Muscle of arm (tissue), 14 donors: ENCODE measurements at places on chromosomes 2 and 18. TPM values are rescaled to one million over a fixed set of nuclear protein-coding genes. Genes with fewer than 3 reads are reported as not detected.

- DNase-seq, result peak; percentile 7
Measured at GRCh38 chr2:221372159-221372884, 199.8 kb downstream of the EPHA4 start.

SP9 gene
- 0.66 TPM for polyA plus RNA-seq

SIX3 gene
- polyA plus RNA-seq, result not detected

GRCh38 chr18:42025974-42026625 lies 71.1 kb downstream of the PIK3C3 start:
- DNase-seq, result no peak

DNA sequence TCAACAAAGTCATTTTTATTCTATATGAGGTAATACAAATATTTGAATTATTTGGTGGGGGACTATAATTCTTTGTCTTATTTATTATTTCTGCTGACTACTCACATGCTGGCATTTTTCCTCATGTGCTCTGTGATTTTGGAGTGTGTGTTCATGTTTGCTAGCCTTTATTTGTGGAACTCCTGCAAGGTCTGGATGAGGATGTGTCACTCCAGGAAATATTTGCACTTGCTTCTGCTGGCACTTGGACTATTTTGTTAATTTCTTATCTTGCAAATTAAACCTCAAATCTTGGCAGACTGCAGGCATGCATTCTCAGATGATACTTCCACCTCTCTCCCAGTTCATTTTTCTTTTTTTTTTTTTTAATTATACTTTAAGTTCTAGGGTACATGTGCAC lies 34.1 kb downstream of the POLI start:
- no peak for DNase-seq

GRCh38 chr18:10661317-10661716 lies 135.5 kb downstream of the NAPG start:
- DNase-seq, result peak; percentile 28

DNA sequence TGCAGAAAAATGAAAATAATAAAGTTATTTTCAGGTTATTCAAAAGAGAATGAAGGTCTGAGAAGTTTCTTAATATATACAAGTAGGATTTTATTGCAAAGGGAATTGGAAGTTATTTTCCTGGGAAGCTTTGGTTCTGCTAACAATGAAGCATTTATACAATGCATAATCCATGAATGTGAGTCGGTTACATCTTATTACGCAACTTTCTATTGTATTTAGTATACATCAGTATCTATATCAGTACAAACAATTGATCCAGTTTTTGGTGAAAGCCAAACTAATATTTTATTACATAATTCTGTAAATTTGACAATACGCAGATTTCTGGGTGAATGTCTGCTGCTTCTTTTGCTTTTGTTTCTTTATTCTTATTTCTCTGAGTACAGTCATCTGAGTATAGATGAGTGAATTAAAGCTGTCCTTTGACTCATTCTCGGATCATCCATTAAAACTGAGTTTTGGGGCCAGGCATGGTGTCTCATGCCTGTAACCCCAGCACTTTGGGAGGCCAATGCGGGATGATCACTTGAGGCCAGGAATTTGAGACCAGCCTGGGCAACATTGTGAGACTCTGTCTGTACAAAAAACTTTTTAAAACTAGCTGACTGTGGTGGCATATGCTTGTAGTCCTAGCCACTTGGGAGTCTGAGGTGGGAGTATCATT lies 108.5 kb downstream of the SOCS6 start:
- DNase-seq, result no peak

DNA sequence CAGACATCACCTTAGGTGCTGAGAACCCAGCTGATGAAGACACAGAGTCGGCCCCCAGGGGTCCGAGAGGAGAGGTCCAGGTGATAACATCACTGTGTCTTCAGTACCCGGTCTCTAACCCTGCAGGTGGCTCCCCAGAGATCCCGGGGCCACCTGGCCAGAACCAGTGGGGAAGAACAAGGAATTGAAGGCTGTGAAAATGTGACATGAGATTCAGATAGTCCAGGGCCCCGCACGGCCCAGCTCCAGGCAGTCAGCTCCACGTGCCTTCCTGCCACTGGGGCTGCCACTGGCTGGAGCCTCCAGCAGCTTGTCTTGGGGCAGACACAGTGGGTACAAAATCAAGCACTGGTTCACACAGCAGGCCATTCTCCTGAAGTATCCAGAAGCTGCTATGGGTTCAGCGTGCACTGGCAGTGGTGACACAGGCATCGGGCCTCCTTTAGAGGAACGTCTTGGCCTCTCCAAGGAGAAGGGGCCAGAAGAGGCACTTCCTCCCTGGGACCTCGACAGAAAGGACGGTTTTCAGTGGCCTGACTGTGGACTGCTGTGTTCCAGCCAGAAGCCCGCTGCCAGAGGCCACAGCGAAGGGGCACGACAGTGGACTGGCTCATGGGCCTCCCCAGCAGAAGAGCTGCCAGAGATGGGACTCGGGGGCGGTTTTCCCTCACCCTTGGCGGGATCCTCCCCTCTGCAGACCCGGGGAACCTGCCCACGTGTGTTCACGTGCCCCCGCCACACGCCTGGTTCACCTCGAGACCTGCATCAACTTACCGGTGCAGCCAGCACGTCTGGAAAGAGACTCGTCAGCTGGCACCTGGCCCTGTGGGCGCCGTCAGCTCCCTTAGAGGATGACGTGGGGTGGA lies 150.4 kb downstream of the HDAC4 start:
- no peak for DNase-seq

MOGAT1 gene
- polyA plus RNA-seq, result not detected

NMS gene
- not detected for polyA plus RNA-seq

- no peak for DNase-seq
Measured at GRCh38 chr2:70371753-70372152, 69.9 kb upstream of the FAM136A start.

DNA sequence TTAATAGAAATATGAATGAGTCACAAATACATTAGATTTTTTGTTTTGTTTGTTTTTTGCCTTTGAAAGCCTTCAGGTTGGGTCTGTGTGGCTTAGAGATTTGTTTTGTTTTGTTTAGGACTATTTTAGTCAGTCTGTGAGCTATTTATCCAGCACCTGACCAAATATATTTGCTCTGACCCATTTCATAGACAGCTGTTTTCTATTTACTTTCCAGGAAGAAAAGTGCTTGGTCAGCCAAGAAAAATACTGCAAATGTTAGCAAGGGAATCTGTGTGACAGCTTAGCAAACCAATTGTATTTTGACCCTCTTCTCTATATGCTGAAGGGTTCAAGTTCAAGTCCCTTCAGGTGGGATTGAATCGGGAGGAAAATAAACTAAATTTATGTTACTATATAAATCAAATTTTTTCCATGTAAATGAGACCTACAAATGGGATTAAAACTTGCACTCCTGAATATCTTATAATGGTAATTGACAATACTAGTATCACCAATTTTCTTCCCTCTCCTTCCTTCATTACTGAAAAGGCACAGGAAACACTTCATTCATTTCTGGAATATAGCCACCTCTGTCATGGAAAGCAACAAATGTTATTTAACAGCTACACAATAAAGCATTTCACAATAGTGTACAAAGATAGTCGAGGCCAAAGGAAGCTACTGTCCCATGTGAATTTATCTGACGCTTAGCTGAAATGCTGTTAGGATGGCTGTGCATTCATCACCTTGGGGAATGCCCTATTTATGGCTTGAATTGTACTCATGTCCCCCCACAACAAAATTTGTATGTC lies 23.1 kb upstream of the KLF7 start:
- DNase-seq, result peak; percentile 54

DNA sequence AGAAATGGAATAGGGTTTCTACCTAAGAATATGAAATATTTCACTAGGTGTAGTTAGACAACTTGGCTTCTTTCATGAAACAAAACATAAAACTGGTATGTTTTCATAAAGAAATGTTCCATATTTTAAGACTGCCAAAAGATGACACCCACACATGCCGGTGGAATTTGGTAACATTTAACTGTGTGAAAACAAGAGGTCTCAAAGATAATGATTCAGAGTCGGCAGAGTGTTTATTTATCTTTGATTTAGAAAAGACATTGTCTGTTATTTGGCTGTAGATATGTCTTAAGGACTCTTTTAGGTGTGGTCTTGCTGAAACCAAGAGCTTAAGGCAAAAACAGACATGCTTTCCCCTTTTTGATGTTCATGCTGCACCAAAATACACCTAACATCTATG lies 63.5 kb upstream of the FN1 start:
- DNase-seq, result no peak

DNA sequence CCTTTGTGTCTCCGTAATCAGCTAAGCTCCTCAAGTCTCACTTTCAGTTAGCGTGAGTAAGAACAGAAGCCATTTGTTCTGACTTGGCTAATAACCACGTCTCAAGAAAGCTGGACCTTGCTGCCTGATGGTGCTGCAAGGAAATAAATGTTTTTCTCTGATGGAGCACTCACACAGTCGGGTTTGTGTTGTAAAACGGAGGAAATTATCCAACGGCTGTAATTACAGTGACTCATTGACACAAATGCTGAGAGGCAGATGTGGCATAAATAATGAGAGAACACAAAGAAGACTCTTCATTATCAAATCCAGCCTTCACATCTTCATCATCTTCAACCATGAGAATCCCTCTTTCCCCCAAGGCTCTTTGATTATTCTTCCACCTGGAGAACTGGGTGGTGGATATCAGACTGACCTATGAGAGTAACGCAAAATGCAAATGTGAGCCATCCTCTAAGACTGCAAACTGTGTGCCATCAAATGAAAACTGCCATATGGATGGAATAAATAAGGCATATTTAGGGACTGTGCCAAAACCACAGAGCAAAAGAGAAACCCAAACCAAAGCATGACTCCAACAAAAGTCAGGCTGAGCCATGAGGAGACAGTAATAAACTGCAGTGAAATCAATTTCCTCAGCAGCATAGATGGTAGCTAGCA lies 252.6 kb downstream of the RND3 start:
- no peak for DNase-seq

DNA sequence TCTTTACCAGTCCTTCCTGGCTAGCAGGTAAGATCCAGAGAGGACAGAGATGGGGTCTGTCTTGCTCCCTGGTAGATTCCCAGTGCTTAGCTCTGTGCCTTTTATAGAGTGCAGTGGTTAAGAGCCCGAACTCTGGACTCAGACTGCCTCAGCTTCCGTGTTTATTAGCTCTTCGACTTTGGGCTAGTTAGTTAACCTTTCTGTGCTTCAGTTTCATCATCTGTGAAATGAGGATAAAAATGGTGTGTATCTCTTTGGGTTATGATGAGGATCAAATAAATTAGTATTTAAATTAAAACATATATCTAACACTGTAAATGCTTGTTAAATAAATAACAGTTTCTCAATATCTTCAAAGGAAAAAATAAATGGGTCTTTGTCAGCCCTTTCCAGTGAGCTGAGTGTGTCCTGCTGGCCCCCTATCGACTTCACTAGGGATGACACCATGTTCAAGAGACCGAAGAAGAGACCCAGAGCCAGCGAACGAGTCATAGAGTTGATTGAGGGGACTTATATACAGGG lies 38.2 kb downstream of the CERS6 start:
- no peak for DNase-seq

DNA sequence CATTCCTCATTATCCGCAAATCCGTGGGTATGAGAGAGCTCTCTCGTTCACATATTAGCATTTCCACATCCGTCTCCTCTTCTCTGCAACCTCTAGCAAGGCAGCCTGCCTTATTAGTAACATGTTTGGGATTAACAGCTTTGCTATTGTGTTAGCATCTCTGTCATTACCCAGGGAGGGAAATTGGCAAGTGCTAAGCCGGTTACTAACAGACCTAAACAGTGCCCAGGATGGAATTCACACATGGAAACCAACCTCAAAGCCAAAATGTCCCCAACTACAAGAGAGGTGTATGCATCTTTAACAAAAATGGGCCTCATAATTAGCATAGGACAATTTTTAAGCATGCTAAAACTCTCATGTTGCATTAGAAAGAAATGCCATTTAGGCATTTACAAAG lies 309.0 kb upstream of the MEIS1 start:
- no peak for DNase-seq

GRCh38 chr2:18200771-18201170 lies 322.3 kb downstream of the KCNS3 start:
- no peak for DNase-seq

GRCh38 chr2:50782543-50782942 lies 249.4 kb downstream of the NRXN1 start:
- DNase-seq, result no peak

DNA sequence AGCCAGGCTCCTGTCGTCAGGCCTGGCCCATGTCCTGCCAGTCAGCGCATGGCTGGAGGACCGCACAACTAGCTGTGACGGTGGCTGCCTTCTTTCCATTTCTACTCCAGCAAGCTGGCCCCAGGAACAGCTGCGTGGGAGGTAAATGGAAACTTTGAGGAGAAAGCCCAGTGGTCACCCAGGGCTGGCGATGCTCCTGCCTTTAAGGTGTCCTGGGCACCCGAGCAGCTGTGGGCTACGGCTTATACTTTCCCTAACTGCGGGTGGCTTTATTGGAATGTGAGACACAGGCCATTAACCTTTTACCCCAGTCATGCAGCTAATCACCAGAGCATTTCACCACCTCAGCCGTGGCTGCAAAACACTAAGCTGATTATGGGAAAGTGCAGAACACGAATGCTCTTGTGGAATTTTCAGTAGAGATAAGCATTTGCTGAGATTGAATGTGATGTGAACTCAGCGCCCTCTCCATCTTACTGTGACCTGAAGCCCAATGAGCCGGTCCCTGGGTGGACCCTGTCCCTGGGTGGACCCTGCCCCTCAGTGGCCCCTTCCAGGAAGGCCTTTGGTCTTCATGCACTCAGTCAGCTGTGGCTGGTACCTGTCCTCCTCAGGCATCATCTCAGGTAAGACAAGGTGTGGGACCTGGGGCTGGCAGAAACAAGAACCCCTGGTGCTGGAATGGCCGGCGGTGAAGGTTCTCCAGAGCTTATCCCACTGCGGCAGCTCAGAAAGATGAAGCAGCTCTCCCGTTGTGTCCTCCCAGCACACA lies 275.4 kb upstream of the HS6ST1 start:
- DNase-seq, result peak; percentile 44

- DNase-seq, result no peak
Measured at GRCh38 chr18:41025666-41026065, 929.4 kb upstream of the PIK3C3 start.

- DNase-seq, result no peak
Measured at GRCh38 chr2:1548910-1549673, 135.8 kb downstream of the TPO start.

- DNase-seq, result no peak
Measured at GRCh38 chr18:55500316-55501086, 87.5 kb downstream of the TCF4 start.

- no peak for DNase-seq
Measured at GRCh38 chr2:187405921-187406320, 42.1 kb downstream of the CALCRL start.

DNA sequence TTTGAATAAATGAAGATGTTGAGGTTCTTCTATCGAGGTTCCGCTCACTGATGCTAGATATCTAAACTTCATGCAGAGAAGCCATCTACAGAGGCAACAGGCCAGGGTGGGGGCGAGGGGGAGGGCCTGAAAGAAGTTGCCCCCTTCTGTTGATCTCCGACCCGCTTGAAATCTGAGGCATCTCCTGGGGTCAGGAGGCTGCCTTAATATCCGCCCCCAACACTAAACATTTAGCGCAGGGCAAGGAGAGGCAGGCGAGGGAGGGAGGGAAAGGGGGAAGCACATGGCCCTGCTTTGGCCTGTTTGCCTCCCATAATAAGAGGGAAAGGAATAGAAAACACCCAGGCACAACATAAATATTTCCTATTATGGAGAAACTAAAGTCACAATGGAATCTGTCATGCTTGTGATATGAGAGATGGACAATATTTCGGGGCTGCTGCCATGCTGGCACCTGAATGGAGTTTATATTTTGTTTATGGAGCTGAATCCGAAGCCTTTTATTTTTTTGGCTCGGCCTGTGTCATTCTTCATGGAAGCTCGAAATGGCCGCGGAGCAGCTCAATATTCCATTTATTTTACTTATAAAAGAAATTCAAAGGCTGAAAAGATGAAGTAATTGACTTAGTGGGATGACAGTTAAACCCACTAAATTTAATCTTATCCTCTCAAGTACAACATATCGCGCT lies 221.1 kb downstream of the INSIG2 start:
- DNase-seq, result no peak
